Activated CD4-positive, alpha-beta T cell treated with anti-CD3 and anti-CD28 coated beads, Interleukin-2, amount 50 U/mL, for 24 hours (primary cell): ENCODE measurements at places on chromosomes 13 and 19.
A peak's percentile ranks its signal among the peaks of the same experiment; 100 is the strongest.

DNA sequence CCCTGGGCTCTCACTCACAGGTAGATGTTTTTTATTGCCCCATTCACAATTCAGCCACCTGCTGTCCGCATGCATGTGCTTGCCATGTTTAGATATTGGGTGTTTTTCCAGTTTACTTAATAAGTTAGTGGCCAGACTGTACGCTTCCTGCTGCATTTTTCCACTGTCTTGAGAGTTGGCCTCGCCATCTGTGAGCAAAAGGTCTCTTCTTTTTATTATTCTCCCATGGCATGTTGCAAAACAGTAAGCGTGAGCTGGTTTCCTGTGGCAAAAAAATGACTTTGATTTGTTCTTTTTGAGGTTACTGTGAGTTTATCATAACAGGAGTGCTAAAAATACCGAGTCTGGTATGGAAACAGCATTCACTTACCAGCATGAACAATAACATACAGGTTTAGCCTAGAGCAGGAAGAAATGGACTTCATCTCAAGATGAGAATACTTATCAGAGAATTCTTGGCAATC, 46.0 kb downstream of the SAE1 start:
- DNase-seq = peak; percentile 54

DNA sequence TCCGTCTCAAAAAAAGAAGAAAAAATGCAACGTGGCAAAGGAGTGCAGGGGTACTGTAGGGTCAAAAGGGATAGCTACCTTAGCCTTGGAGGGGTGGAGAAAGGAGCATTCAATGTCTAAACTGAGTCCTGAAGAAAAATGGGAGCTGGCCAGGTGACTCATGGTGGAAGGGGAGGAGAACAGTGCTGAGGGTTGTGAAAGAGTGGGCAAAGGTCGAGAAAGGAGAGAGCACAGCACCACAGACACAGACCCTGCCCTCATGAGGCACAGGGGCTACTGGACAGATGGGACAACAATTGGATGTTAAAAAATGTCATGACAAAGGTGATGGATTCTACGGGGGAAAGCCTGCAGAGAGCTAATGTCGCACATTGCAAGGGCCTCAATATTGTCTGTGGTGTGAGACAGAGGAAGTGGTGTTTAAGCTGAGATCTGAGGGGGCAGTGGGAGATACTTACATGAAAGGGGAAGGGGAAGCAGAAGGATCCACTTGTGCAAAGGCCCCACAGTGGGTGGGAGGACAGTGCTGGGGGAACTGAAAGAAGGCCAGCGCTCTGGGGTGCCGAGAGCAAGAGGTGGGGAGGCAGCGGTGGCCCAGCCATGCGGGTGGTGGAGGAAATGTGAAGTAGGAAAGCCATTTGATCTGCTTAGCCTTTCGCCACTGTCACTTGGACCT, 42.9 kb upstream of the URAD start:
- DNase-seq = no peak

GRCh38 chr13:112455476-112456059, 79.4 kb downstream of the SPACA7 start:
- DNase-seq = no peak

- no peak for DNase-seq
These were observed 523.6 kb downstream of the DCT start for GRCh38 chr13:93955904-93956303.
